ENCODE measurements at places on chromosomes 4 and X. TPM values are rescaled to one million over a fixed set of nuclear protein-coding genes. Genes with fewer than 3 reads are reported as not detected.
A peak's percentile ranks its signal among the peaks of the same experiment; 100 is the strongest.

Gene SATL1
- 0.40 TPM for polyA plus RNA-seq

DNA sequence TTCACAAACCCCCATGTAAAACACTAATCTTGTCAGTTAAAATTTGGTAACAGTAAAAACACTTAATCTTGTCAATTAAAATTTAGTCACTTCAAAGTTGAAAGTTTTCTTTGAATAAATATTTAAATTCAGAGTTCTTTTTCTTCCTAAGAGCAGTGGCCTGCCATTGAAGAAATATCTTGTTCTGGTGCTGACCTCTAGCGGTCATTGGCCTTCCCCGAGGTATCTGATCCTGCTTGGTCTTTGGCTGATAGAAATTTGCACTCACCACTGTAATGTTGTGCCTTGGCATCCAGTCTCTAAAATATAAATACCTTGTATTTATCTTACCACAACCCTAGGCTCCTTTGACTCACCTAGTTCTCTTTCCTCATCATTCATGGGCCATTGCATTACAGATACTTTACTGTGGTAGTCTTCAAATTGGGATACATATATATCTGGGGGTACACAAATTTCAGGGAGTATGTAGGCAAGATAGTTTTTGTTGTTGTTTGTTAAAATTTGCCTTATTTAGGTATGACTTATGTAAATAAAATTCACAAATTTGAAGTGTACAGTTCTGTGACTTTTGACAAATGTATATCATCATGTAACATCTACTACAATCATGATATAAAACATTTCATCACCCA is 6.7 kb upstream of the ART3 start:
- DNase-seq = peak; percentile 76

GRCh38 chrX:47933946-47934345 is 69.8 kb downstream of the ZNF182 start:
- no peak for DNase-seq

GRCh38 chrX:25034889-25035288 is 19.1 kb upstream of the ARX start:
- no peak for DNase-seq

Gene TRO
- polyA plus RNA-seq = 95.9 TPM

DNA sequence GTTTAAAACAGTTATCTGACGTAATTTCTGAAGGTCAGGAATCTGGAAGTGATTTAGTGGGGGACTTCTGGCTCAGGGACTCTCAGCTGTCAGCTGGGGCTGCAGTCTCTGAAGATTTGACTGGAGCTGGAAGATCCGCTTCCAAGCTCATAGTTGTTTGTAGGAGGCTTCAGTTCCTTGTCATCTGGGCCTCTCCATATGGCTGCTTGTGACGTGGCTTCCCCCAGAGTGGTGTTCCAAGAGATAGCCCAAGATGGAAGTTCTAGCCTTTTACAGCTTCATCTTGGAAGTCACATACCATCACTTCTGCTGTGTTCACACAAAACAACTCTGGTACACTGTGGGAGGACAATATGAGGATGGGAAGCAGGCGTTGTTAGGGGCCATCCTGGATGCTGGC is 2.1 kb downstream of the MPC1L start:
- no peak for DNase-seq

DNA sequence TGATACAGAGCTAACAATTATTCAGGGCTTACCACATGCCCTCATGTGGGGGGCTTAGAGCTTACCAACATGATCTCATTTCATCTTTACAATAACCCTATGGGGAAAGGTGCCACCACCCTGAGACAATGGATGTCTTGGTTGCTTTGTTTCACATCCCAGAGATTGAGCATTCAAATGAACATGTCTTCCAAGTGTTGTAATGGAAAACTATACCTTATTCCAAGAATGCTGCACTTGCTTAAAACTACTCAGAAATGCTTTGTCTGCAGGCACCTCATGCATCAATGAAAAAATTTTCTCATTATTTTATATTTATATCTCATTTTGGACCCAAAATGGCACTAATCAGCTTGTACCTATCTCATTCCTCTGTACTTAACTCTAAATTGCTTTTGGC is 34.6 kb downstream of the BCLAF3 start:
- DNase-seq = peak; percentile 22

Gene GAGE1
- not detected for polyA plus RNA-seq

DNA sequence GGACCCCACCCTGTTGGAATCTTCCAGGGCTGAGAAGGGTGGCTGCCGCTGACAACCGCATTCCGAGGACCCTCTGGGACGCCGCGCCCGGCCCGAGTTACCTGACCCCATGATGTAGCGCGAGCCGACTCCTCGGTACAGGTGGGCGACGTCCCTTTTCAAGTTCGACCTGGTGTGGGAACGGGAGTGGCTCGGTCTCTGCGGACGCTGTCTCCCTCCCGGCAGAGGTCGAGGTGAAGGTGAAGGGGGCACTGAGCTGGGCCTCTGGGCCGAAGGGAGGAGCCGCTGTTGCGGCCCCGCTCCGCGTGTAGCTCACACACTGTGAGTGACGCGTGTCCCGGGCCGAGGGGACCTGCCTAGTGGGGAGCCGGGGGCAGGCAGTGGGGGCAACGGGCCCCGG is 4.5 kb downstream of the GTPBP6 start:
- no peak for DNase-seq

Gene SEC24B
- polyA plus RNA-seq = not detected

DNA sequence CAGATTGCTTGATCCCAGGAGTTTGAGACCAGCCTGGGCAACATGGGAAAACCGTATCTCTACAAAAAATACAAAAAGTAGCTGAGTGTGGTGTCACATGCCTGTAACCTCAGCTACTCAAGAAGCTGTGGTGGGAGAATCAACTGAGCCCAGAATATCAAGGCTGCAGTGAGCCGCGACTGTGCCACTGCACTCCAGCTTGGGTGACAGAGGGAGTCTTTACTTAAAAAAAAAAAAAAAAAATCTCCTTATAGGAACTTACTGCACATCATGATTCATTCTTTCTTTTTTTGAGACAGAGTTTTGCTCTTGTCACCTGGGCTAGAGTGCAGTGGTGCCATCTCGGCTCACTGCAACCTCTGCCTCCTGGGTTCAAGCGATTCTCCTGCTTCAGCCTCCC is 24.3 kb downstream of the UPF3B start:
- no peak for DNase-seq

GRCh38 chrX:97553833-97554232 is 670.1 kb downstream of the RPA4 start:
- no peak for DNase-seq

DNA sequence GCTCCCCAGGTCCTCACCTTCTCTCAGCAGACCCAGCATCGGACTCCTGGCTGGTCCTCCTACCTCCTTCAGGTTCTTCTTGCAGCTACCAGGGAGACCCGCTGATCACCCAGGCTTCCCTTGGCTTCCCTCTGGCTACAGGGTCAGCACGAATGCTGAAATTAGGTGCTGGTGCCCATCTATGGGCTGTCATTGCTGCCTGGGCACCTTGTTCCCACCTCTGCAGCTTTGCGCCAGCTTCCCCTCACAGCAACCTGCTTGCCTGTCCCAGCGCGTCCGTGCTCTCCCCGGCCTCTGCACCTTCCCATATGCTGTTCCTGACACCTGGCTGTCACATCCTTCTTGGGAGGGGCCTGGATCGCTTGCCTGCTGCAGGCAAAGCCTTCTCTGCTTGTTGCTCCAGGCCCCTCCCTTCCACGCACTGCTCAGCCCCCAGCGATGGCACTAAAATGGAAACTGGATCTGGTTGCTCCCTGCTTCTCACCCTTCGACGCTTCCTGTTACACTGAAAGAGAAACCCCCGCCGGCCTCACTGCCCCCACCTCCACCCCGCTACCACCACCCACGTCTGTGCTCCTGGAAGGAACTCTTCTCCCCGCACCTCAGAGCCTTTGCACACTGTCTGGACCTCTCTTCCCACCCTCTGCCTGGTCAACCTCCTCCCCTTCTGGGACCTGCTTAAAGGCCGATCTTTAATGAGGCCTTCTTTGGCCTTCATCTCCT is 22.2 kb downstream of the C4orf50 start:
- DNase-seq = no peak

GRCh38 chr4:177246641-177247584 is 62.8 kb upstream of the NEIL3 start:
- DNase-seq = peak; percentile 40

Gene ARHGAP24
- polyA plus RNA-seq = 68.8 TPM

GRCh38 chr4:142405695-142406498 is 440.2 kb downstream of the INPP4B start:
- peak; percentile 21 for DNase-seq

Gene P2RY8
- 0.31 TPM for polyA plus RNA-seq

DNA sequence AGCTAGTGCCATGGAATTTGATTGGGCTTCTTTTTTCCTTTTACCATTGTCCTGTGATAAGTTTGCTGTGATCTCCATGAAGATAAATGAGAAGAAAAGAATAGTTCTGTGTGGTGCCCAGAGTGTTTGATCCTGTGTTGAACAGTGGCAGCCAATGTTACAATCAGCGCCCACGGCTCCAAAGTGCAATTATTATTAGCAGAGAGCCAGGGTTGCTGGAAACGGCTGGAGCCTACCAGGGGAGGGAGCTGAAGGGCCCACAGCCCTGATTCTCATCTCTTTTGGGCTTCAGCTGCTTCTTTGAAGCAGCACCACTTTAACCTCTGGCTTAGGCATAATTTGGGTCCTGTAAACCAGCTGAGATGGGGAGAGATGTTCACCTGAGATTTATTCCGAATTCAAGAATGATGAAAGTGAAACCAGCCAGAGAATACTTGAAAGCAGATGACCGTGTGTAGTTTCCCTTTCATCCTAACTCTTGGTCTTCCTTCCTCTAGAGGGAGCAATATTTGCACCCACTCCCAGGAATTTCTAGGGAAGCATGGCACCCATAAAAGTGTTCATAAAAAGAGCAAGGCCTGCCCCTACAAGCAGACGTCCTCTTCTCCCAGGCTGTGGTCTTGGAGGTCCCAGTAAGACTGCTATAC is 298.3 kb downstream of the EVC2 start:
- no peak for DNase-seq
